ENCODE measurements at places on chromosomes 4 and X.

DNA sequence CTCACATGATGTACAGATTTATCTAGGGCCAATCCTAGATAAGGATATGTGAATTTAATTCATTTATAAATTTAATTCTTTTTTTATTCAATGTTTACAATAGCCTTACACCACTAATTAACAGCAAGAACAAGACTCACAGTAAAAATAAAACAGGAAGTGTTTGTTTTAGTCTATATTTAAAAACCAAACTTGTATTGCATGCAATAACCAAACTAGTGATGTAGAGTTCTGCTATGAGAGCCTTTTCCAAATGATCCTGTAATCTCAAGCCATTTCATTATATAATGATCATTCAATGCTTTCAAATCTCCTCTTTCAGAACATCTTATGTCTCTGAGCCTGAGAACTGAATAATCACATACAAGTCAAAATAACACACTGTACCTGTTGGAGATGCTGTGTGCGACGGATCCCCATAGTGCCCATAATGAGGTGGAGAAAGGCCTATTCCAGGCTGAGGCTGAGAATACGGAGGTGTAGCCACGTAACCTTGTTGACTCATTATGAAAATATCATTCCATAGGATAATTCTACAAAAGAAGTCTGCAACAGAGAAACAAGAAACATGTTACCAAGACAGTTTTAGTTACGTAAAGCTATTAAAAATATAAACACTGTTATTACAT, 2.6 kb downstream of the SEC24D start:
- DNase-seq: no peak

DNA sequence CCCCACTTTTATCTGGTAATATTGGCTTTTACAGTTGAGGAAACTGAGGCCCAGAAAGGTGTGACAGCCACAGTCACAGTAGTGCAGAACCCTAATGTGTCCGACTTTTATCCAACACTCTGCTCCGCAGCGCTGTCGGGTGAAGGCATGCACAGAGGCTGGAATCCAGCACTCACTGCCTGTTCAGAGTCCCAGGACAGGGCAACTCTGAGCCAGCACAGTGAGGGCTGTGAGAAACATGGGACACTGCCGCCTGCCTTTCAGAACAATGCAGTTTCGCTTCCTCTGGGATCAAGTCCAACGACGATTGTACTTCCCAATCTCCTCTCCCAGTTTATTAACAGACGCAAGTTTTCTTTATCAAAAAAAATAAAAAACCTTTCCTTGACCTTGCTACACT, 41.9 kb upstream of the PDGFRA start:
- DNase-seq: no peak

DNA sequence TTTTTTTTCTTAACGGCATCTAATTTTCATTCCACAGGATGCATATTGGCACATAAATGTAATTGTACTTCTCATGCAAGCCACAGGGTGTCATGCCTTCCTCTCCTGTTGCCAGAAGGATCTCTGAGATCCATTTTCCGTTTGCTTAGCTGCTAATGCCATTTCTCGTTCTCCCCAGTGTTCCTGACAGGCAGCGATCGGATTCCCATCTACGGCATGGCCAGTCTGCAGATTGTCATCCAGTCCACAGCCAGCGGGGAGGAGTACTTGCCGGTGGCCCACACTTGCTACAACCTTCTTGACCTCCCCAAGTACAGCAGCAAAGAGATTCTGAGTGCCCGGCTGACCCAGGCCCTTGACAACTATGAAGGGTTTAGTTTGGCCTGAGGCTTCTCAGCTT, 8.9 kb upstream of the NAP1L5 start:
- no peak for DNase-seq

- no peak for DNase-seq
Measured at GRCh38 chr4:75169427-75169826, 236.5 kb downstream of the PARM1 start.

DNA sequence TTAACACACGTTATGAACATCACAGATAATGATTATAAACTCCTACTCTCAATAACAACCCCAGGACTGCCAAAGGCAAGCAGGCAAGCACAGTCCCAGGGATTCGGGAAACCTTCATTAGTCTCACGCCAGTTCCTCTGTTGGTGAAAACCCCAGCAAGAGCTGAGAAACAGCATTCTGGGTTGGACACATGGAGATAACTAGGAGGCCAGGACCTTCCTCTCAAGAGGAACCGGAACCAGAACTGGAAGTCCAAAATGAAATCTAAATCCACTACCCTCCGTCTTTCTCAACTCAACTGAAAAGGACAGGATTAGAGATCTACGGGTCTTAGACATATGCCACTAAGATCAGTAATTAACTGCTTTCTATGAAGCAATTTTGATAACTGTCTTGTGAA, 3.8 kb downstream of the VEGFC start:
- no peak for DNase-seq

GRCh38 chr4:152539556-152540292, 3.8 kb upstream of the FBXW7 start:
- DNase-seq: no peak

DNA sequence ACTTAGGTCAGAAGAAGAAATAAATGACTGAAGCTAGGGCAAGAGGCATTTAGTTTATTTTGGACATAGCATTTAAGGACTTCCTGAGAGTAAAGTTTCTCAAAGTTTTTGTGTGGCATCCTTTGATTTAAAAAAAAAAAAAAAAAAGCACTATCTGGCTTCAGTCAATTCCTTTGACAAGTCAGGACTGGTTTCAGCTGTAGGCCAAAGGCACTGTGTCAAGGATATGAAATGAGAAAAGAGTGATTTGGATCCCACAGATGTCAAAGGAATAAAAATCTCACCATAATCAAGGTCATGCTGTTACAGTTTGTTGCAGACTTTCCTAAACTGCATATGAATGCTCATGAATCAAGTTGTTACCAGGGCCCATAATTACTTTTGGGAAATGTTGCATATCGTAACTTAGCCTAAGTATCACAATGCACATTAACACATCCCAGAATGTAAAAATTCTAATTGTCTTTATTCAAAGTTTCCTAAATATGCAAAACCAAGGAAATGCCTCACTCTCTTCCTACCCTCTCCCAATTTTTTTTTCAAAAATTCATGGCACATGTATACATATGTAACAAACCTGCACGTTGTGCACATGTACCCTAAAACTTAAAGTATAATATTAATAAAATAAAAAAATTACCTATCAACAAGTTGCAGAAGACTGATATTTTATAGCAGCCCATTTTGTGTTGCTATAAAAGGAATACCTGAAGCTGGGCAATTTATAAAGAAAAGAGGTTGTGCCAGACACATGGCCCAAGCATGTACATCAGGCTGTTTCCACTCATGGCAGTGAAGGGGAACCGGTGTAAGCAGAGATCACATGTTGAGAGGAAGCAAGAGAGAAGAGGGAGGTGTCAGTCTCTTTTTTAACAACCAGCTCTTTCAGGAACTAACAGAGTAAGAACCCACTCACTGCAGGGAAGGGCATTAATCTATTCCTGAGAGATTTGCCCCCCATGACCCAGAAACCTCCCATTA, 33.7 kb upstream of the ADAMTS3 start:
- no peak for DNase-seq

GRCh38 chr4:101304916-101305315, 42.4 kb downstream of the PPP3CA start:
- DNase-seq: no peak

DNA sequence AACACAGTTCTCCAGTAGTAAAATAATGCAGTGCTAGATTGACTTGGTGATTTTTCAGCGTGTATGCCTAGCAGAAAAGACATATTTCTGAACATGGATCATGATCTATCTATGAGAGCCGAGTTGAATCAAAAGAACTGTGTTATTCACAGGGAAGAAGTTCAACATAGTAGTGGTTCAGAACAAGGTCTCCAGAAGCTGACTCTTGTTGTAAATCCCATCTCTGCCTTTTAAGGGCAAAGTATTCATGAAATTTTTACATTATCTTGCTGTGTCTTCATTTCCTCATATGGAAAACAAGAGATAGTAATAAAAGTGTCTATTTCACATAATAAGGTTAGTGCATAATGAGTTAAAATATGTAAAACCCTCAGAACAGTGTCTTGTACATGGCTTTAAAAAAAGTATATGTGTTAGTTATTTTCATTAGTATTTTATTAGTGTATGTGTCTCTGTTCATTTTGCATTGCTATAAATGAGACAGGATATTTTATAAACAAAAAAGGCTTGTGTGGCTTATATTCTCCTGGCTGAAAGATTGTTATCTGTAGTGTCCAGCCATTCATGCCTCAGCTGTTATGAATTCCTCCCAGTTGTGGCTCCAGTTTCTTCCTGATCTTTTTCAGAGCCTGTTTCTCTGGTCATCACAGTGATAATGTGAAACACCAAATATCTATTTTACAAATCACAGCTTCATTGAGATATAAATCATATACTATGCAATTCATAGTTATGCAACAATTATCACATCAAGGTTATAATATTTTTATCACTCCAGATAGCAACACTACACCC, 1351.2 kb downstream of the STIM2 start:
- DNase-seq: no peak

GRCh38 chr4:173325007-173325736, 9.0 kb downstream of the HMGB2 start:
- no peak for DNase-seq

- no peak for DNase-seq
Measured at GRCh38 chrX:133685822-133686221, 270.5 kb upstream of the GPC4 start.

GRCh38 chrX:6856471-6856870, 291.0 kb upstream of the STS start:
- DNase-seq: no peak

DNA sequence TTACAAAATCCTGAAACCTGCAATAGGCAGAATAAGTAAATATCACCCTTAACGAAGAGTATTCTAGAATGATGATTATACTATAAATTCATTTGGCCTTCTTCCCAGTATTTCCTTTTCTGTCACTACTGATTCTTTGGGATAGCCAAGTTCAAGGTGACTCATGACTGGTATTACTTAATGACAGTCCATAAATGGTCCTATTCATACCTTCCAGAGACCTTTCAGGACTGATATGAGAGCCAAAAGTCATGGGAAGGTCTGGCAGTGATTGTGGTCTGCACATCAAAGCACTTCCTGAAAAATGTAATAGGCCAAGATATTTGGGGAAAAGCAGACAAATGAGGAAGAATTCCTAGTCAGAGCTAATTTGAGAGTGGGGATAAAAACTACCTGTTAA, 239.6 kb upstream of the FAM47A start:
- DNase-seq: no peak

DNA sequence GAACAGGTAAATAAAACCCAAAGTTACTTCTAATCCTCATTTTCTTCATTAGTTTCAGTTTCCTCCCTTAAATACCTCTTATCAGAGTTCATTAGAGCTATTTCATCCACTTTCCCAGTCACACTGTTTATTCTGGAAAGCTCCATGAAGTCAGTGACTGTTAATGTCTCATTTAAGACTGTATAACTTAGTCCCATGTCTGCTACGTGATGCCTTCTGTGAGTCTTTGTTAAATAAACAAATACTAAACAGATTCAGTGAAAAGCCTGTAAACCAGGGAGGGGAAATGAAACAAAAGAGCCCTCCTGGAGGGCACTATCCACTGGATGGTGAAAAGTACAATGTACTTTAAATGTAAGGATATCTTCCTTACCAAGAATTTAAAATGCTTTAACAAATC, 24.7 kb downstream of the ACE2 start:
- DNase-seq: no peak

GRCh38 chrX:66756717-66757116, 117.8 kb upstream of the EDA2R start:
- no peak for DNase-seq

DNA sequence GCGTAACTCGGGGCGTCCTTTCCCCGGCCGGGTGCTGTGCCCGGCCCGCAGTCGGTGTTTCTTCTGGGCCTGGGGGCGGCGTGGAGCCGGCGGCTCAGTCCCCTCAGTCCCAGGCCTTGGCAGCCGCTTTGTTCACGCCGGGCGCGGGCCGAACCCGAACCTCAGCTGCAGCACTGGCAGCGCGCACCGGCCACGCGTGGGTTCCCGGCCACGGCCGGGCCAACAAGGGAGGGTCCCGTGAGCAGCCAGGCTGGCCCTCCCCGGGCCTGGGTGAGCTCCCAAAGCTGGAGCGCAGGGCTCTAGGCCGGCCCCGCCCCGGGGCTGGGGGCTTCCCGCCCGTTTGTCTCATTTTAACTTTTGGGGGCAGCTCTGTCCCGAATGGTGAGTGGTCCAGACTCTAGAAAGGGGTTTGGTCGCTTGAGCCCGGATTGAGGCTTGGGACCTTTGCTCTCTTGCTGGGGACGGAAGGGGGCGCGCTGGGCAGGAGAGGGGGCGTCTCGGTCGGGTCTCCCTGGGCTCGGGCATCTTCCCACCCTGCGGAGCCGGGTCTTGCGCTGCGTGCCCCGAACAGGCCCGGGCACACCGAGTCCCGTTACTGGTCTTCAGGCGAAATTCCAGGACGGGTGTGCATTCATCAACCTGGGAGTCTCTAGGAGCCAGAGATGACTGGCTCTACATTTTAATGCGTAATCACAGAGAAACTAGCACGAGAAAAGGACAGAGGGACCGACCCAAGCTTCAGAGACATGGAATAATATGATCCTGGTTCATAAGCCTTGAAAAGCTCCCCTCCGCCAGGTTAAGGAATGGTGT, 177.1 kb downstream of the CBR4 start:
- DNase-seq: no peak

DNA sequence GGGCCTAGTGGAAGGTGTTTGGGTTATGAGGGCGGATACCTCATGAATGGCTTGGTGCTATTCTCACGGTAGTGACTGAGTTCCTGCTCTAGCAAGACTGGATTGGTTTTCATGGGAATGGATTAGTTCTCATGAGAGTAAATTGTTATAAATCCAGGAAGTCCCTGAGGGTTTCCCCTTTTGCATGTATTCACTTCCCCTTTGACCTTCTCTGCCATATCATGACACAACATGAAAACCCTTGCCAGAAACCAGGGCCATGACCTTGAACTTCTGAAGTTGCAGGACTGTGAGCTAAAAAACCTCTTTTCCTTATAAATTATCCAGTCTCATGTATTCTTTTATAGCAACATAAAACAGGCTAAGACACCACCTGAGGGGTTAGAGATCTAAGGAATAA, 529.7 kb upstream of the RPS6KA3 start:
- DNase-seq: no peak

GRCh38 chrX:3962511-3963311, 249.3 kb upstream of the PRKX start:
- DNase-seq: no peak

GRCh38 chrX:11558972-11559371, 106.7 kb downstream of the ARHGAP6 start:
- DNase-seq: no peak

- DNase-seq: no peak
Measured at GRCh38 chrX:53939127-53939526, 105.1 kb downstream of the PHF8 start.

GRCh38 chr4:141692081-141692480, 55.7 kb downstream of the IL15 start:
- DNase-seq: no peak
